NCI-H82 (cell line): ENCODE measurements at places on chromosomes 6 and 20.

DNA sequence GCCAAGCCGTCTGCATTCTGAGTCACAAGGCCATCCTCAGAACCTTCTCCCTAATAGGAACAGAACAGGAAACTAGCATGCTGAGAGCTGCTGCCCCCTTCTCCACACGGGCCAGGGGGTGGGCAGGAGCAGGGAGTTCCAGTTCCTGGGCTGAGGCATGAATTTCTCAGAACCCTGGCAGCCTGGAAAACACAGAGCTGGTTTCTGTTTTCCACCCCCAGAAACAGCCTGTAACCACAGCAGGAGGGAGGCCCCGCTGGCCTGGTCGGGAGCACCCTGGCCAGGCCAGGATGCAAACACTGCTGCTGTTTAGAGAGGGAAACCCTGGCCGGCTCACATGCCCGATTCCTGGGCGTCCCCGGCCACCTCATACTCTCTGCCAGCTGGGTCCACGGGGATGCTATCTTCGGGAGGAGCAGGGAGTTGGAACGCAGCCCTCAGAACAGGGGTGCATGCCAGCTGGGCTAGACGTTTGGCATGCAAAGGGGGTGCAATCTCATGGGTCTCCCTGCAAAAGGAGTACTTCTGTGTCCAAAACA is 130.1 kb downstream of the NFATC2 start:
- no peak for DNase-seq

DNA sequence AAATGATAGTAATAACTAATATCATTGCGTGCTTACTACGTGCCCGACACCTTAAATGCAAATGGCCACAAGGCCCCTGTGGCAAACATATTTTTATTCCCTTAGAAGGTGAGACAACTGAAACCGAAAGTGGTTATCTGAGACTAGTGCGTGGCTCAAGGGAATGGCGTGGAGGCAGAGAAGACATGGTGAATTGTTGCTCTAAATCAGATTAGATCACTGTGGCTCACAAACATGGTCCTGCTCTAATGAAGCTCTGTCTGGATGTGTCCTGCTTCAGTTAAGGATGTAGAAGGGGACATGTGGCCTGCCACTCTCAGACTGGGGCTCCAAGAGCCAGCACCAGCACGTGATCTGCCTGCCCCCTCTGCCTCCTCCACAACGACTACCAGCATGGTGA is 124.2 kb upstream of the GMDS start:
- DNase-seq = no peak

- DNase-seq = no peak
These were observed 225.3 kb upstream of the FAM83B start for GRCh38 chr6:54621285-54621684.

DNA sequence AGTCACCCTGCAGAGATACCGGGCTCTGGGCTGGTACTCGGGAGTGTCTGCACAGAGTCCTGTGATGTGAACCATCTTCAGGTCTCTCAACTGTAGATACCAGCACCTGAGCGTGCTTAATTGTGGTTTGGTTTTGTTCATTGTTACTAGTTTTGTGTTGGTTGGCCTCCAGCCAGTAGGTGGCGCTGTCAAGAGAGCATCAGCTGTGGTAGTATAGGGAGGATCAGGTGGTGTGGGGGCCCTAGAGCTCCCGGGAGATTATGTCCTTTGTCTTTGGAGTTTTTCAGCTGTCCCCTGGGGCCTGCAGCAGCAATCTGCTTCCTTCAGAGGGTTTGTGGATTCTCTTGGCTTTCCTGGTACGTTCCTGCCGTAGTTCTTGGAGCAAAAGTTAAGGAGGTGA is 67.9 kb downstream of the CDYL start:
- peak; percentile 18 for DNase-seq

- no peak for DNase-seq
These were observed 6.5 kb upstream of the GPR31 start for GRCh38 chr6:167164261-167164660.

DNA sequence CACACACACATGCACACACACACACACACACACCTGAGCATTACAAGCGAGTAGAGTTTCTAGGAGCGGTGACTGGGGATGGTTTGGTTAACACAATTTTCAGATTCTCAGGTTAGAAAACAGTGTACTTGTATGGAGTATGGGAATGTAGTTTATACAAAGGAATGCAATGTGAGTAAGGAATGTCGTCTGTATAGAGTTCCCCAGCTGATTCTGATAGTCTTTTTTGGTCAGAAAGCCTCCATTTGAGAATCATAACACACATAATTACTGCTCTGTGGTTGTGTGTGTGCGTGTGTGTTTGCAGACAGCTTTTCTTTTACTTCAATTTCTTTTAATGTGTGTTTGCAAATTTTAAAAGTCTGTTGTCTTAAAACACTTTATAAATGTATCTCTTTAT is 93.2 kb downstream of the MYO6 start:
- no peak for DNase-seq

DNA sequence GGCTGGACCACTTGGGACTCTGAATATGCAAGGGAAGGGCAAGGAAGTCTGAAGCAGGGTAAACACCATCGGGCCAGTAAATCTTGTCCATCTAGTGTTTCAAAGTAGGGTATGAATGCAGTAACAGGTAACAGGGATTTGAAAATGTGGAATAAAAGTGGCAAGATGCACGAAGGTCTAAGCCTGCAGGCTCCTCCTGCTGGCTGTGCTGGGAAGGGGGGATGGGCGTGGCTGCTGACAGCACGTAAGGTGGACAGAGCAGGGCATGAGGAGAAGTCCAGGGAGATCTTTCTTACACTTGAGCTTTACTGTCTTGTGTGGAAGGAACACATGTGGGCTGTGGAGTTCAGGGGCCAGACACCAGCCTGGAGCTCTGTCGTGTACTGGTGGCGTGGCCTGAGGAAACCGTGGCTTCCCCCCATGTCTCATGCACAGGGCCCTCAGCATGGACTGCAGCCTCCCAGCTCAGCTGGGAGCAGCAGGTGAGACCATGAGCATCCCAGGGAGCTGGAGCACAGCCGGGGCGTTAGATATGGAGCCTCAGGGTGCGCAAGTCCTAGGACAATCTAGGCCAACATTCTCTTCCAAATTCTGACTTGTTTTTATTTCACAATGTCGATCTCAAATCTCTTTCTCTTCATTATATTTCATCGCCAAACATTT is 84.5 kb downstream of the SLC22A23 start:
- no peak for DNase-seq

- no peak for DNase-seq
These were observed 13.9 kb downstream of the TNFAIP3 start for GRCh38 chr6:137880746-137881521.

- no peak for DNase-seq
These were observed 93.9 kb downstream of the CD2AP start for GRCh38 chr6:47571488-47571887.

DNA sequence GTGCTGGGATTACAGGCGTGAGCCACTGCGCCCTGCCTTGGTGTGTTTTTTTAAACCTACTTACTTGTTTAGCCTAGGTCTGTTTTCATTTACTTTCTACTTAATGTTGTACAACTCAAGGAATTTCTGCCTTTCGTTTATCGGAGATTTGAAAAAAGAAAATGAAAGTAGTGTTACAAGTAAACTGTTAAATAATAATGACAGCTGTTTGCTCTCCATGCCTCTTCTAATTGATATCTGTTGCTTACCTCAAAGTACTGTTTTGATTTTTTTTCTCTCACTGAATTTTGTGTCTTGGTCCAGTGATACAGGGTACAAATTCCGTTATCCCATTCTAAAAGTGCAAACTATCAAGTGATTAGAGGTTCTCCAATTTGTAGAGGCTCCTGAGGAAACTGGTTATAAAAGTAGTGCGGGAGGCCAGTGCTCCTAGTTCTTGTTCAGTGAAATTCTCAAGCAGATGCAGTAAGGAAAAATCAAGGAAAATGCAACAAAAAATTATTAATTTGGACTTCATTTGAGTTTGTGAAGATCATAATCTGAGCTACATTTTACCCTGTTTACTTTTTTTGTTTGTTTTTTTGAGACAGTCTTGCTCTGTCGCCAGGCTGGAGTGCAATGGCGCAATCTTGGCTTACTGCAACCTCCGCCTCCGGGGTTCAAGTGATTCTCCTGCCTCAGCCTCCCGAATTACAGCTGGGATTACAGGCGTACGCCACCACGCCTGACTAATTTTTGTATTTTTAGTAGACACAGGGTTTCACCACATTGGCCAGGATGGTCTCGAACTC is 2.2 kb downstream of the UBR2 start:
- no peak for DNase-seq

GRCh38 chr6:15363523-15364400 is 117.9 kb downstream of the JARID2 start:
- peak; percentile 69 for DNase-seq

- no peak for DNase-seq
These were observed 129.9 kb downstream of the EYA2 start for GRCh38 chr20:47024461-47024937.

DNA sequence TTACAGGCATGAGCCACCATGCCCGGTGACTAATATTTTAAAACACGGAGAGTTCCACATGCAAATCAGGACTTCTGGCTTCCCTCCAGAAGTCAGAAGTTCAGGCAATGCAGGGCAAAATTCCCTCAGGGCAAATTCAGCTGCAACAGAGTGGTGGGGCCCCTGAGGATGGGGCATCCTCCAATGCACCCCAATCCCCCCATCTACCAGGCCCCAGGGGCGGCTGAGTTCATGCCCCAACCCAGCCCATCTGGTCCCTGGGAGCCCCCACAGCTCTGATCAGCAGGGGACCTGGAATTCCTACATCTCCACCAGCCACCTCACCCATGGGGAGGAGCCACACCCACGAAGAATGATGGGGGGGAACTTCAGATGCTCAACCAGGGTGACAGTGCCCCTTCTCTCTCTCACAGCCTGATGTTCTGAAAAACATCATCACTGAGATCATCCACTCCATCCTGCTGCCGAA is 22.6 kb downstream of the BPIFB1 start:
- no peak for DNase-seq

DNA sequence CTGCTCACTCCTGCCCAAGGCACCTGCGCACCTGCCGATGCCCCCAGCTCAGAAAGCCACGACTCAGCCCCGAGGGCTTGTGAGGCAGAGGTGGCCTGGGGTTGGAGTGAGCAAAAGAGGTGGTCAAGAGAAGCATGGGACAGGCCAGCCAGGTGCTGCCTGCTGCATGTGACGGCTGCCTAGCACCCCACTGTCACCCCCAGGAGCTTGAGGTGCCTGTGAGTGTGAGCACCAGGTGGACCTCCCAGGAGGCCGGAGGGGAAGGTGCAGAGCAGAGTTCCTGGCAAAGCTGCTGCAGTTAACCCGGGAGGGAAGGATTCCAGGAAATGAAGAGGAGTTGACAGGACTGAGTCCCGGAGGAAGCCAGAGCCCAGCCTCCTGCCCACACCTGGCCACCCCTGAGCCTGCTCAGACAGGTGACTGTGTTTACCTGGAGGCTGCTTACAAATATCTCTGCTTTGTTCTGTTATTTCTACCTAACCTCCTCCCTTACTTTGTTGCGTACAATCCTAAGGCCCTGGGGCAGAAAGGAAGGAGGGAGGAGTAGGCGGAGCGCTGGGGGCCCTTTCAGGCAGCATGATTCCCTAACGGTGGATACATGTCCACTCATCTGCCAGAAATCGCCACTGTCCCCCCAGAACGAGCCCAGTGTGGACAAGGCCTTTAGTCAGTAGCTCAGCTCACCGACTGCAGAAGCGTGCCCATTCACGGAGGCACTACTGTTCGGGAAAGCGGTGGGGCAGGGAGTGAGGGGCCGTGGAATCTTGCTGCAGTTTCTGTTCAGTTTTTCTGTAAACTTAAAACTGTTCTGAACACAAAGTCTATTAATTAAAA is 87.5 kb upstream of the MPC1 start:
- no peak for DNase-seq

GRCh38 chr20:60036746-60037499 is 78.7 kb downstream of the CDH26 start:
- DNase-seq = peak; percentile 17

DNA sequence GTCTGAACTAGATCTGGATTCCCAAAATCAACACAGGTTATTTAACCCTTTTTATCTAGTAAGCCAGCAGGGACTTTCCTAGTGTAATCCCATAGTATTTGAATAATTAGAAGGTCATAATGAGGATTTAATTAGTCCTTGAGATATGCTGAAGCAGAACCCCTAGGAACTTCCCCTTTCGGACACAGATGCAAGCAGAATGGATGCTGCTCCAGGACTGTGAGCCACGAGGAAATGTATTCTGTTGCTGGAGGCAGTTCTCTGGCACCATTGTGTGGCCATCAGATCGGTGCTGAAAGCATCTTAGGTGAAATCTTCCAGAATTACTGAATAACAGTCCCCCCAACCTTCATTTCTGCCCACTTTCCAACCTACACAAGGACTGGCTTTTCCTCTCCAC is 206.9 kb downstream of the TMEM242 start:
- peak; percentile 62 for DNase-seq

DNA sequence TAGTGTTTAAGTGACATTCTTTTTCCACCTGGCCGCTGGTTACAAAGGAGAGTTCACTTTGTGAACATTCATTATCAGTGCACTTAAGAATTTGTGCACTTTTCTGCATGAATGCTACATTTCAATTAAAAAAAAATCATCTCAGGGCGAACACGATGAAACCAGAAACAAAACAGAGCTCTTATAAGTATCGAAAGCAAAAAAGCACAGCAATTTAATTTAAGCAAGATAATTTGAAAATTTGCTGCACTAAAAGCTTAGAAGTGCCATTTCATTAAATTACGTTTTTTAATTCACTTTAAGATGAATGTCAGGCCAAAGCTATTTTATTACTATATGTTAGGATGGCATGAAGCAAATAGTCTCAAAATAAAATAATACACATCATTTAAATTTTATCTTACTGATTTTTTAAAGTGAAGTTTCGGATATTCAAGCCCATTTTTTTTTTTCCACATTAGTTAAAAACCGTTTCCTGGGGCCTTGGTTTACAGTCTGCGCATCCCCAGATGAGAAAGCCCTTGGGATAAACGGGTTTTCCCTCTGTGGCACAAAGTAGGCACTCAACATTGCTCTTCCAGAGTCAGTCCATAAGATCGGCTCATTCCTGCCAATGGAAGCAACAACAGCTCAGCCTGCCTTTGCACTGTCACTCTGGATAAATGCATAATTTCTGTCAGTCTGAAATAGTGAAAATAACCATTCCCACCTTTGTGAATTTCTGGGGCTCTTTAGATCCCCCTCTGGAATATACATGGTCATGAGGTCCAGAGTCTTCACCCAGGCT is 80.1 kb downstream of the FYN start:
- no peak for DNase-seq

DNA sequence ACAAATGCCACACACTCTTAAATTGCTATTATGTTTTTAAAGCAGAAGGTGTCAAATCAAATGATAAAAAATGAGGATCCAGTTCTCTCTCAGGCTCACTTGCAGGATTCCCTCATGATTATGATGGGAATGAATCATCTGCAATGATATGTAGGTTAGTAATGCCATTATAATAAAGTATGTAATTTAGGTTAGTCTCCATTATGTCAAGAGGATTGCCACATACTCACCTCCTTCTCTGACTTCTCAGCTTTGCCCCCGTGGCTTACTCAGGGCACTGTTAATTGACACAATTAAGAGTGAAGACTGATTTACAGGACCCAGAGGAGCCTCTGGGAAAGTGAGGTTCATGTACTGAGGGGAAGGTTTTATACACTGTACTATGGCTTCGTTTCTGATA is 591.7 kb upstream of the NRSN1 start:
- no peak for DNase-seq
